ENCODE measurements at places on chromosomes 12 and 14. TPM values are rescaled to one million over a fixed set of nuclear protein-coding genes. Genes with fewer than 3 reads are reported as not detected.
A peak's percentile ranks its signal among the peaks of the same experiment; 100 is the strongest.

- DNase-seq = peak; percentile 49
Measured at GRCh38 chr12:114783089-114783618, 99.2 kb upstream of the TBX3 start.

DNA sequence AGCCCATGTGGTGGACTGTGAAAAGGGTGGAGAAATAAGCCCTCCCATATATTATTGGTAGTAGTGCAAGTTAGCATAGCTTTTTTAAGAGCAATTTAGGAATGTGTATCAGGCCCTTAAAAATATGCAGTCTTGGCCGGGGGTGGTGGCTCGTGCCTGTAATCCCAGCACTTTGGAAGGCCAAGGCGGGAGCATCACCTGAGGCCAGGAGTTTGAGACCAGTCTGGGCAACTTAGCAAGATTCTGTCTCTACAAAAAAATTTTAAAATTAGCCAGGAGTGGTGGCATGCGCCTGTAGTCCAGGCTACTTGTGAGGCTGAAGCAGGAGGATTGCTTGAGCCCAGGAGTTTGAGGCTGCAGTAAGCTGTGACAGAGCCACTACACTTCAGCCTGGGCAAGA, 64.2 kb upstream of the BCAT1 start:
- DNase-seq = no peak

DNA sequence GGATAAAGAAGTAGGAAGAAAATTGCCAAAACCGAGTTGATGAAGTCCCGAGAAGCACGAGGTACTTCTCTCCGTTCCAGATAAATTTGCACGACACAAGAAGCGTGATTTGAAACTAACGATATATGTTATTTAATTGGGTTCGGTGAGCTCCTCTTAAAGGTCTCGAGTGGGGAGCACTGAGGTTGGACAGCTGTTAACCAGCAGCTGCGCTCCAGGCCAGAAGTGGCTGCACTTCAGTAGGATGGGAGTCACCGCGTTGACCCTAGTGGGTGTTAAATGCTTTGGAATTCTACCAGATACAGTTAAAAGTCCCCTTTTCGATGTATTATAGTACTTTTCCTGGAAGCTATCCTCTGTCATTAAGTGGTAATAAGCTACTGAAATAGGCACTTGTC, 953 bp upstream of the DCAF5 start:
- no peak for DNase-seq

DNA sequence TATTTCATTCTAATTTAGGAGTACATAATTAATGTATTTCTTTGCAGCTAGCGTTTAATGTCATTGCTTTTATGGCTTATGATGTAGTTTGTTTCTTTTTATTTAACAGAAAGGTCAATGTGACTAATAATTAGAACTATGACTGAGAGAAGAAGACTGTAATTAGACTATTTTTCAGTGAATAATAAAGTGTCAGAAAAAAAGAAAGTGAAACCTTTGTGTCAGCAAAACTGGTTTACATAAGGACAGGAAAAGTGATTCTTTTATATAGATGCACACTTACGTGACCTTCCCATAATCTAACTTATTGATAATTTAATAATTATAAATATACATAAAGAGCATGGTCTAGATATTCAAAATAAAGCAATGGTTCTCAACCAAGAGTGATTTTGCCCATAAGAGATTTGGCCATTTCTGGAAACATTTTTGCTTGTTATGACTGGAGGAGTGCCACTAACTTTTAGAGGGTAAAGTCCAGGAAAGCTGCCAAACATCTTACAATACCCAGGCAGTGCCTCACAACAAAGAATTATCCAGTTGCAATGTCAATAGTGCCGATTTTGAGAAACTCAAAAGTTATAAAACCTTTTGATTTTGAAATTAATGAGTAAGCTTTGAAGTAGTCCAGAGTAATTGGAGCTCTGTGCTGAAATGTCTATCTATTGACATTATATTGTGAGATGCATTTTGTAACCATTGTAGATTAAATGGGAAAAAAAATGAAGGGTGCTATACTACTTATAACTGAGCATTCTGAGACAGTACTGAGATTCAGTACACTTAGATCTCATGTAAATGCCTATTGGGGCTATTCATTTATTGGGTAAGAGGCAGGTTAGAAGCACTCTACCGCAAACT, 227.1 kb downstream of the C12orf50 start:
- DNase-seq = no peak

- no peak for DNase-seq
Measured at GRCh38 chr12:116421785-116422538, 137.2 kb upstream of the MAP1LC3B2 start.

- DNase-seq = no peak
Measured at GRCh38 chr12:70317781-70318180, 48.3 kb upstream of the KCNMB4 start.

DNA sequence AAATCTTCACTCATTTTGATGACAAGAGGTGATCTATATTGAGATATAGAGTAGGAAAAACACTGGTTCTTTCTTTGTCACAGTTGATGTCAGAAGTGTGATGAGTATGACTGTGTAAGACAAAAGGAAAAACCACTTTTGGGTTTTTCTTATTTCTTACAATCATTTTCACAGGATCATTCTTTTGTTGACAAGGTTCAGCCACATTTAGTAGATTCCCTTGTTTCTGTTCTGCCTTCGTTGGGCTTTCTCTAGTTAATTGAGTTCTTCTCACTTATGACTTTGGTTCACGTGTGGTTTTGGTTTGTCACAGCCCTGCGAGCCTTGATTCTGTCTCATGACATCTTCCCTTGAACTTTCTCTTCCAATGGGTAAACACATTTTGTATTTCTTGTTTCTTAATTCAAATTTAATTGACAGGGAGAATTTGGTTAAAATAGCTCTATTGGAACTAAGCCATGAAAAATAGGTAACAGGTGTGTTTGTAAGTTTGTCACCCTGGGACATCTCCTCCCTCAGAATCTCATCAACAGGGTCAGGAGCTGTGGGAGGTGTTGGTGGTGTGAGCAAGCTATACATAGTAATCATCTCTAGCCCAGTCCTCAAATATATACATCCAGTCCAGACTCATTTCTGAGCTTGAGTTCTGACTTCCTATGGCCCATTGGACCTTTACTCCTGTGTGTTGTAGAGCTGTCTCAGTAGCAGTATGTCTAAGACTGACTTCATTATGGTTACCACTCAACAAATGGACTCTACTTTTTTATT, 255.3 kb downstream of the BMP4 start:
- no peak for DNase-seq

DNA sequence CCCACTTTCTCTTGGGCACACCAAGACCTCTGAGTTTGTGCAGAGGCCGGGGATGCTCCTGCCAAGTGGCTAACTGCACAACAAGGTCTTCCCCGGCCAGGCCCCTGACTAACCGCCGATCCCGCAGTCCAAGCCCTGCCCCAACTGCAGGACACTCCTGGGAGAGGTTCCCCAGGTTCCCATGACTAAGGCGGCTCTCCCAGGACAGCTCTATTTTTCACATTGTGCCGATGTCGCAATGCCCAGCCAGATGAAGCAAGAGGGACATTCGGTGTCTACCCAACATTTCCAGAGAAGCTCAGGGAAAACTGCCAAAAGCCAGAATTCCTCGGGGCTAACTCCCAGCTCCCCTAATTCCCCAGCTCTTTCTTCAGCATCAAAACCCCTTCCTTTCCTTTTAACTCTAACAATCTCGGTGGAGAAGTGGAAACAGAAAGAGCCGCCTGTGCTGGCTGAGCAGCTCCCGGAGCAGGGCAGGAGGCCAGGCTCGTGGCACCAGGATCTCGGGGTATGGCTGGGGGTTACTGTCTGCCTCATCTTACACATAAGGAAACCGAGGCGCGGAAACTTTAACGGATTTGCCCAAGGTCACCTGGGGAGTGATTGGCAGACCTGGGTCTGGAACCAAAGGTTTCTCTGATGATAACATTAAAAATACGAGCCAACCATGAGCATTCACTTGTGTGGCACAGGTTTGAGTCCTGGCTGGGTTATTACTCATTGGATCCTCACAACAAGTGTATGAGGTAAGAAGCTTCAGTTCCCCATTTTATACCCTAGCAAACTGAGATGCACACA, 318.2 kb downstream of the BCL11B start:
- no peak for DNase-seq

GRCh38 chr14:75969126-75969525, 12.7 kb downstream of the TGFB3 start:
- no peak for DNase-seq

GRCh38 chr12:47098099-47098498, 18.3 kb upstream of the AMIGO2 start:
- no peak for DNase-seq

DNA sequence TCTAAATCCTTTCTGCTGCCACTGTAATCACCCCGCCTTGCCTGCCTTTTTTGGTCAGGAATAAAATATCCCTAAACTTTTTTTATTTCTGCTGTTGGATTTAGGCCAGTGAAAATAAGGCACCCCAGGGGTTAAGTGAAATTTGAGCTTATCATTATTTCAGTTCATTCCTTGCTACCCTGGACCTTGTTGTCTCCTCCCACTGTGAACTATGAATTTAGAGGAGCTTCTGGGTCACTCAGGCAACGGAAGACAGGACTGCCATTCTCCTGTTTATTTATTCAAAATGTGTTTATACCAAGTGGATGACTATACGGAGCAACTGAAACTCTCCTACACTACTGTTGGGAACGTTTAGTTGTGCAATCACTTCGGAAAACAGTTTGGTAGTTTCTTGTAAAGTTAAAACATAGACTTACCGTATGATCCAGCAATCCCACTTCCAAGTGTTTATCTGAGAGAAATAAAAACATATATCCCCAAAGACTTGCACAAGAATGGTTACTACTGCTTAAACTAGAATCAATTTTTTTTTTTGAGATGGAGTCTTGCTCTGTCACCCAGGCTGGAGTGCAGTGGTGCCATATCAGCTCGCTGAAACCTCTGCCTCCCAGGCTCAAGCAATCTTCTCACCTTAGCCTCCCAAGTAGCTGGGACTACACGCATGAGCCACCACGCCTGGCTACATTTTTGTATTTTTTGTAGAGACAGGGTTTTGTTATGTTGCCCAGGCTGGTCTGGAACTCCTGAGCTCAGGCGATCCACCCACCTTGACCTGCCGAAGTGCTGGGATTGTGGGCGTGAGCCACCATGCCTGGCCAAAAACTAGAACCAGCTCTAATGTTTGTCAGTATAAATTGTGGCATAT, 2.3 kb upstream of the TRAFD1 start:
- DNase-seq = peak; percentile 98

DNA sequence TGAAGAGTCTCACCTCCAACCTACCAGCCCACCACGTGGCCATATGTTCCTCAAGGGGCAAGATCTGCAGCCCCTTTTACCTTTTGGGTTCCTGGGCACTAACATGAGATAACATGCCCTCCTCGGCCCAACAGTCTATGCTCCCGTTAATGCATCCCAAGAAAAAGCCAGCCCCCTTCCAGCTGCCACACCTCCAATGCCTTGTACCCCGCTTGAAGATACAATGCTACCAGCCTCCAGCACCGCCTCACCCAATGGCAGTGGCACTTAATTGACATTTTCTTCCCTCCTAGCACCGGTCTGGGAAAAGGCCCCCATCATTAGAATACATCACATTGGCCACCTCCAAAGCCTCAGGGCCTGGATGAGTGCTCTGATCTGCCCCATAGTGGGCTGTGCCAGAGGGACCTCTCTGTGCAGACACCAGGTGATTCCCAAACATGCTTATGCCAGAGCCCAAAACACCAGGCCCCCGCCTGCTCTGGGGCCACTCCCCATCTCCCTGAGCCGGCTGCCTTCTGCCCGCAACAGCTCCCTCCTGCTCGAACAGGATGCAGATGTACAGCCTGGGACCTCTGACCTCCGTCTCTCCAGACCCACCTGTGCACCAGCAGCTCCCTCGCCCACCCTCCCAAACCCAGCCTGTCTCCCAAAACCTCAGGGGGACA, 118.3 kb downstream of the NCOR2 start:
- DNase-seq = no peak

DNA sequence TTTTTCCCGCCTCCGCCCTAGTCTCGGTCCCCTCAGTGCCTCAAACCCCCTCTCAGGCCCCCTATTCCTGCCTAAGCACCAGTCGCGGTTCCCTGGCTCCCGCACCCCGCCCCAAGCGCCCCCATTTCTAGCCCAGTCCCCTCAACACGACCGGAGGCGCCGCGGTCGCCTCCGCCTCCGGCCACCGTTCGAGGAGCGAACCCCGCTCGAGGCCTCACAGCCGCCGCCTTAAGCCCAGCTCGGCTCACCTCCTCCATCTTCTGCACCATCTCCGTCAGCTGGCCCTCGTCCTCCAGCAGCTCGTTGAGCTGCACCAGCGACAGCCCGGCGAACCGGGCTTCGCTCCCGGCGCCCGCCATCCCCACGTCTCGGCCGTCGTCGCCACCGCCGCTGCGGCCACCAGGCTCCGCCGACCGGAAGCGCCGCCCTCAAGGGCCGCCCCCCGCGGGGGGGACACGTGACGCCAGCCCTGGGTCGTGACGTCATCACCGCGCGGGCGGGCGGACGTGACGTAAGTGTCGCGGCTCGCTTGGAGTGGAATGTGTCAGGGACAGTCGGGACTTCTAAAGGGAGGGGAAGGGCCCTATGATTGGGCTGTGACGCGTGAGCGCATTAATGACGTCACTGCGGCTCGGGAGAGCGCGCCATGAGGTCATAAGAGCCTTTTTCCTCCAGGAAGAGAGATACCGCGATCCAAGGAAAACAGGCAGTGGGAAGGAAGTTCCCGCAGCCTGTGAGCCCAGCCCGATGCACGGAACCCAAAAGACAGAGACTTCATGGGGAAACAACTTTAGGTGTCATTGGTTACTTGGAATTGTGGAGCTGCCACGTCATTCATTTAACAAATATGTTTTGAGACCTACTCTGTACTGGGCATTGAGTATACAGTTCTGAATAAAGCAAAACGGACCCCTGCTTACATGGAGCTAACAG, at the start of gene VPS37B:
VPS37B (minus strand) TSS at position 421 of the 933 bp plus-strand sequence; CDS start at position 359, 62 bp downstream.
- peak; percentile 90 for DNase-seq

GRCh38 chr12:82833481-82833880, 146.8 kb downstream of the TMTC2 start:
- DNase-seq = no peak

- peak; percentile 55 for DNase-seq
Measured at GRCh38 chr12:43988838-43989560, 153.1 kb downstream of the TMEM117 start.

- no peak for DNase-seq
Measured at GRCh38 chr12:13130981-13131380, 27.5 kb upstream of the GSG1 start.

AQP6 gene
- total RNA-seq = not detected

PRH2 gene
- total RNA-seq = 0.28 TPM

GPR132 gene
- total RNA-seq = under 0.01 TPM

ADAMTS20 gene
- total RNA-seq = not detected

ESPL1 gene
- 5.6 TPM for total RNA-seq

PLEKHD1 gene
- total RNA-seq = not detected

Data from IMR-90 (cell line).